ENCODE measurements at places on chromosomes 3 and 15. TPM values are rescaled to one million over a fixed set of nuclear protein-coding genes. Genes with fewer than 3 reads are reported as not detected.

DNA sequence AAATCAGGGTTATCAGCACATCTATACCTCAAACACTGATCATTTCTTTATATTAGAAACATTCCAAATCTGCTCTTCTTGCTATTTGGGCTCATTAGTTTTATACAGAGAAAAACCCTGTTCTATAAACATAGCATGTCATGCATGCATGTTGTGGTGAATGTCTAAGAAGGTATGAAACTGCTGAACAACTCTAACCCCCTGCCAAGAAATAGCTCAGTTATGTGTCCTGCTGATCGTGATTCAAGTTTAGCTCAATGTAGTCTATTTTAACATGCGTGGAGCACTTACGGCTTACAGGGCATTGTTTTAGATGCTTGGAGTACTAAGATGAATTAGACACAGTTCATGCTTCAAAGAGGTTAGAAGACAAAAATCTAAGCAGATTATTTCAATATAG lies 35.8 kb downstream of the MYH15 start:
- no peaks in the 10 kb centered on the region for H3K27me3 ChIP-seq
- no peak overlapping the region for H3K27ac ChIP-seq
- H3K4me3 ChIP-seq = no peak overlapping the region
- no peak for DNase-seq

- no peak for DNase-seq
- H3K36me3 ChIP-seq = no peaks in the 10 kb centered on the region
- no peak overlapping the region for H3K27ac ChIP-seq
- no peaks in the 10 kb centered on the region for H3K27me3 ChIP-seq
- no peaks in the 10 kb centered on the region for H3K4me1 ChIP-seq
Observed at GRCh38 chr15:60223176-60223575, 174.6 kb downstream of the ANXA2 start.

Gene CILP
- 18.1 TPM for total RNA-seq

GRCh38 chr3:15295506-15295905 lies 36.9 kb downstream of the SH3BP5 start:
- H3K4me3 ChIP-seq = no peak overlapping the region
- no peak for DNase-seq
- peaks cover 30% of the 10 kb centered on the region for H3K4me1 ChIP-seq

Gene CD86
- total RNA-seq = 0.71 TPM

Gene CYP8B1
- 0.08 TPM for total RNA-seq

DNA sequence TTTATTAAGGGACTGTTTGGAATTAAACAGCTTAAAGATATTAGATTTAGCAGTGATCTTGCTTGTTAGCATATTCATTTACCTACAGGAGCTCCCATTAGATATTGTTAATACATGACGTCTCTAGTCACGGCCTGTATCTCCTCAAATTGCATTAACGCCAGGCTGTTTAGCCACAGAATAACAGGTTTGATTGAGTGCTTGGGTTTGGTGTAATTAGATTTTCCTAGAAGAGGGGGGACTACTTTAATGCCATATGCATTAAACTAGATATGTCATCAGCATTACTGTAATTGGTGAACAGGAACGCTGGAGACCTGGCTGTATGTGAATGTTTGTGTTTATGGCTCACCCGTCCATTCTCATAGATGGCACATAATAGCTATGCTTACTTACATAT lies 841.4 kb upstream of the NR2F2 start:
- no peaks in the 10 kb centered on the region for H3K36me3 ChIP-seq
- no peaks in the 10 kb centered on the region for H3K4me1 ChIP-seq
- H3K27ac ChIP-seq = no peak overlapping the region
- H3K4me3 ChIP-seq = no peak overlapping the region
- peaks cover 1% of the 10 kb centered on the region for H3K27me3 ChIP-seq
- no peak for DNase-seq

- no peaks in the 10 kb centered on the region for H3K27me3 ChIP-seq
- H3K36me3 ChIP-seq = peaks cover 4% of the 10 kb centered on the region
- peaks cover 38% of the 10 kb centered on the region for H3K4me1 ChIP-seq
- peak overlapping the region; percentile 88 for H3K27ac ChIP-seq
- peak overlapping the region; percentile 80 for H3K4me3 ChIP-seq
Observed at GRCh38 chr15:42549032-42549491, 424 bp downstream of the HAUS2 start.

GRCh38 chr15:71052356-71052755 lies 62.9 kb upstream of the THSD4 start:
- no peaks in the 10 kb centered on the region for H3K27me3 ChIP-seq
- no peaks in the 10 kb centered on the region for H3K4me1 ChIP-seq
- H3K36me3 ChIP-seq = no peaks in the 10 kb centered on the region
- DNase-seq = no peak
- H3K27ac ChIP-seq = no peak overlapping the region

- no peak overlapping the region for H3K4me3 ChIP-seq
- H3K27me3 ChIP-seq = no peaks in the 10 kb centered on the region
- H3K36me3 ChIP-seq = no peaks in the 10 kb centered on the region
- H3K27ac ChIP-seq = no peak overlapping the region
- no peak for DNase-seq
Observed at GRCh38 chr3:117734496-117734895, 1024.9 kb downstream of the TUSC7 start.

Gene IMPG2
- total RNA-seq = 0.17 TPM

Gene CISH
- 16.9 TPM for total RNA-seq

- no peak overlapping the region for H3K4me3 ChIP-seq
- no peak overlapping the region for H3K27ac ChIP-seq
- H3K4me1 ChIP-seq = no peaks in the 10 kb centered on the region
- H3K27me3 ChIP-seq = no peaks in the 10 kb centered on the region
Observed at GRCh38 chr3:84925571-84925970, 33.2 kb upstream of the CADM2 start.

GRCh38 chr3:153215497-153215896 lies 53.5 kb downstream of the RAP2B start:
- H3K27me3 ChIP-seq = no peaks in the 10 kb centered on the region
- no peak for DNase-seq
- H3K4me1 ChIP-seq = no peaks in the 10 kb centered on the region
- no peak overlapping the region for H3K27ac ChIP-seq

- no peaks in the 10 kb centered on the region for H3K36me3 ChIP-seq
- H3K4me3 ChIP-seq = no peak overlapping the region
- DNase-seq = no peak
- H3K27ac ChIP-seq = no peak overlapping the region
Observed at GRCh38 chr3:138355071-138355470, 6.7 kb downstream of the MRAS start.

DNA sequence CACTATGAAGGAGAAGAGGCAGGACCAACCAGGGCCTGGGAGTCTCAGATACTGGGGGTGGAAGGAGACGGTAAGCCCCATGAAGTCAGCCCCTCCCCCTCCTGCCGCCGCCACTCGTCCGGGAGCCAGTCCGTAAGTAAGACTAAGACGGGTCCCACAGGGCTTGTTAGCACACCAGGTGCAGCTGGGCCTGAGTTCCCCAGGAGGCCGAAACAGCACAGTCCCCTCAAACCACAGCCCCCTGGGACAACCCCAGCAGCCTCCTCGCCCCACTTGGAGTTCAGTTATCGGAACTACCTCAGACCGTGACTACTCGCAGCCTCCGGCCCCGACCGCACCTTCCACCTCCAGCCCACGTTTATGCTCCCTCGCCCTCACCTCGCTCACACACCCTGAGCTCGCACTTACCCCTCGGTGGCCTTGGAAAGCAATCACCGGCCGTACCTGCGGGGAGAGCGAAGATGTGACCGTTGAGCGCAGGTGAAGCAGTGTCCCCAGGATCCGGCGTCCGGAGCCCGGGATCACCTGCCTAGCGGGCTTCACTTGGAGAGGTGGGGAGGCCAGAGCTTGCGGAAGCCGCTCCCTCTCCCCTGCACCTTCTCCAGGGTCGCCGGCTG lies 557 bp downstream of the ELL3 start:
- H3K27ac ChIP-seq = peak overlapping the region; percentile 74
- H3K4me1 ChIP-seq = peaks cover 4% of the 10 kb centered on the region
- H3K36me3 ChIP-seq = peaks cover 31% of the 10 kb centered on the region
- DNase-seq = no peak
- H3K27me3 ChIP-seq = no peaks in the 10 kb centered on the region

DNA sequence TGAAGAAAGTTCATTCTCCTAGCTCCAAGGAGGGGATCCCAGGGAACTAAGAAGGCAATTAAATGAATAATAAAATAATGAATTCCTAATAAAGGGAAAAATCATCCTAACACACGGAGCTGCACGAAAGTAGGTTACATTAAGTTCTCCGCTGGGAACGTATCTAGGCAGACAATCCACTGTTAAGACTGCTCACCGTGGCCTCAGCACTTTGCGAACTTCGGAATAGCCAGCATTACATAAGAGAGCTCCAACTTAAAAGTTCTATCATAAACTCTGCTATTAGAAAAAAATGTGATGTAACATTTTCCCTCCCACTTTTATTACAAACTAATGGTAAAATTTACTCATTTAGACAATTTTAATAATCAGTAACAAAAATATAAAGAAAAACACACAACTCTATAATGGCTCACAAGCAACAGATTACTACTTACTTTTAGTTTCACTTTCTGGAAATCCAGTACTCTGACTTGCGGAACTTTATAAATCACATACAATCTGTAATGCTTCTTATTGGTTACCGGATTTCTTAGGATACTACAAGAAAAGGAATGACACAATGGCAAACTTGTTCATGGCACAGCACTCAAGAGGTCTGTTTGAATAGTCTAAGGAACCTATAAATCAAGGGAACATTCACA lies 8.5 kb downstream of the SNRPA1 start:
- peaks cover 94% of the 10 kb centered on the region for H3K36me3 ChIP-seq
- no peak overlapping the region for H3K27ac ChIP-seq
- no peak for DNase-seq
- H3K4me1 ChIP-seq = peaks cover 5% of the 10 kb centered on the region

GRCh38 chr3:178537122-178537705 lies 978 bp downstream of the KCNMB2 start:
- H3K27ac ChIP-seq = no peak overlapping the region
- no peaks in the 10 kb centered on the region for H3K36me3 ChIP-seq
- H3K4me1 ChIP-seq = peaks cover 17% of the 10 kb centered on the region
- no peaks in the 10 kb centered on the region for H3K27me3 ChIP-seq
- DNase-seq = no peak

Gene STAC
- total RNA-seq = 0.69 TPM

DNA sequence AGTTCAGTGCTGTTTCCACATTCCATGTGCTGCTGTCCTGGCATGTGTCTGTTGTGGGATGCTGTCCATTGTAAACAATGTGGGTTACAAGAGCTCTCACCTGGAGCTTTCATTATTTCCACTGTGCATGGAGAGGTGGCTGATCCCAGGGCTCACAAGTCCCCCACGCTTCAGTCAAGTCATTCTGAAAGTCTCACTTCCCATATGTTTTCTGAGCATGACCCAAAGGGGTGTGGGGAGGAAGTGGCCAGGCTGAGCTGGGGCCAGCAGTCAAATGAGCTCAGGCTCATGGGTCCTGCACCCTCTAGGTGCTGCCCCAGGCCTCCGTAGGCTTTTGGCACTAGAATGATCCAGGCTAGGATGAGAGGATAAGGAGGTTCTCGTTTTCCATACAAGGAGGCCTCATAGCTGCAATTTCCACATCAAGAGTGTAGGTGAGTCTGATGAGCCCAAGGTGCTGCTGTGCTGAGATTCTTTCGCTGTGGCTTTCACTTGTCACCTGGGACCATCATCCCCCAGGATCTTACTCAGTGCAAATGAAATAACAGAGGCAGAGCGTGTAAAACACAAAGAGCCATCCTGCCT lies 22.0 kb downstream of the STARD5 start:
- no peak overlapping the region for H3K27ac ChIP-seq
- H3K4me1 ChIP-seq = no peaks in the 10 kb centered on the region
- H3K4me3 ChIP-seq = no peak overlapping the region
- H3K36me3 ChIP-seq = no peaks in the 10 kb centered on the region

GRCh38 chr3:37935290-37935668 lies 55.3 kb upstream of the VILL start:
- no peaks in the 10 kb centered on the region for H3K36me3 ChIP-seq
- DNase-seq = no peak

- H3K4me3 ChIP-seq = no peak overlapping the region
- H3K27ac ChIP-seq = no peak overlapping the region
- DNase-seq = no peak
- no peaks in the 10 kb centered on the region for H3K27me3 ChIP-seq
- H3K4me1 ChIP-seq = no peaks in the 10 kb centered on the region
Observed at GRCh38 chr3:181333394-181333793, 343.9 kb upstream of the DNAJC19 start.

DNA sequence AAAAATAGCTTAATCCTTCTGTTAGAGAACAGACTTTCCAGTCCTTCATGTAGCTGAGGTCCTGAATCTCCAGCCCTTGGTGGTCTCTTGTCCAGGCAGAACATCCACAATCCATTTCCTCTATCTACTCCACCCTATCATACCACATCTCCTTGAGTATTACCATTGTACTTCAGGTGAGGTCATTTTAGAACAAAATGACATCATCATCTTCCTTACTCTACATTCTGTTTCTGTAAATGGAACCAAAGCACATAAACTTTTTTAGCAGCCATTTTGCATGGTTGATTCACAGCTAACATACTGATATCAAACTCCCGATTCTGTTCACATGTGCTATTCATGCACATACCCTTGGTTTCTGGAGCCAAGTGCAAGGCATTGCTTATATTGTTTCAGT lies 112.4 kb downstream of the C3orf70 start:
- H3K27ac ChIP-seq = no peak overlapping the region
- peaks cover 5% of the 10 kb centered on the region for H3K4me1 ChIP-seq
- H3K36me3 ChIP-seq = no peaks in the 10 kb centered on the region
- H3K27me3 ChIP-seq = no peaks in the 10 kb centered on the region

- no peaks in the 10 kb centered on the region for H3K36me3 ChIP-seq
- DNase-seq = no peak
- no peaks in the 10 kb centered on the region for H3K4me1 ChIP-seq
- H3K4me3 ChIP-seq = no peak overlapping the region
Observed at GRCh38 chr3:6655275-6655674, 205.6 kb upstream of the GRM7 start.

Gene BUB1B
- not detected for total RNA-seq

GRCh38 chr15:77506311-77507142 lies 85.8 kb downstream of the HMG20A start:
- H3K4me3 ChIP-seq = no peak overlapping the region
- no peaks in the 10 kb centered on the region for H3K27me3 ChIP-seq
- H3K36me3 ChIP-seq = no peaks in the 10 kb centered on the region
- peaks cover 64% of the 10 kb centered on the region for H3K4me1 ChIP-seq

Gene AHSG
- not detected for total RNA-seq

DNA sequence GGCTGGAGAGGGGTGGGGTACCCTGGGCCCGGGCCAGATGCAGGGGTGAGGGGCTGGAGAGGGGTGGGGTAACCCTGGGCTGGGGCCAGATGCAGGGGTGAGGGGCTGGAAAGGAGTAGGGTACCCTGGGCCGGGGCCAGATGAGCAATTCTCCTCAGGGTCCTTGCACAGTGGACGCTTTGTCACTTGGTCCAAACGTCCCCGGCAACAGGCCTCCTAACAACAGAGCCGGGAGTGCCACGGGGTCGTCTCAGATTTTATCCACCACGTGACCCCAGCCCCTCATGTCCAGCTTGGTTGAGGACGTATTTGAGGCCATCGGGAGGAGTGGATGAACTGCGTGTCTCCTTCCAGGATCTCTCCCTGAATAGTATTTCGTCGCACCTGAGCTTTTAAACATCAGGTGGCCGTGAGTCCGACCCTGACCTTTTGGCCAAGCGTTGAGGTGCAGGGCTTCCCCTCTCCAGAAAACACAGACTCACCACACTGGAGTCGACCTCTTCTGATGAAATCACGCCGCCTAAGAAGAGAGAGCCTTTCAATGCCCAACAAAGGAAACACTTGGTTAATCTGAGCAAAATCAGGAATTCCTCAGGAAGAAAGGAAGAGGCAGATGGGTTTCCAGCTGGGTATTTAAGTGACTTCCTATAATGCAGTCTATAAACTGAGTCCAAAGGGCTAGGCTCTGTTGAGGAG lies 12.8 kb upstream of the LRRC15 start:
- H3K36me3 ChIP-seq = no peaks in the 10 kb centered on the region
- H3K27ac ChIP-seq = no peak overlapping the region
- H3K27me3 ChIP-seq = no peaks in the 10 kb centered on the region

All from psoas muscle (tissue), 8 donors.